NCI-H526 (cell line): ENCODE measurements at places on chromosomes 1 and 21.
A peak's percentile ranks its signal among the peaks of the same experiment; 100 is the strongest.

- DNase-seq, result no peak
Observed at GRCh38 chr1:56838759-56839158, 15.8 kb upstream of the C8A start.

GRCh38 chr1:106564192-106564591 lies 492.3 kb upstream of the PRMT6 start:
- no peak for DNase-seq

DNA sequence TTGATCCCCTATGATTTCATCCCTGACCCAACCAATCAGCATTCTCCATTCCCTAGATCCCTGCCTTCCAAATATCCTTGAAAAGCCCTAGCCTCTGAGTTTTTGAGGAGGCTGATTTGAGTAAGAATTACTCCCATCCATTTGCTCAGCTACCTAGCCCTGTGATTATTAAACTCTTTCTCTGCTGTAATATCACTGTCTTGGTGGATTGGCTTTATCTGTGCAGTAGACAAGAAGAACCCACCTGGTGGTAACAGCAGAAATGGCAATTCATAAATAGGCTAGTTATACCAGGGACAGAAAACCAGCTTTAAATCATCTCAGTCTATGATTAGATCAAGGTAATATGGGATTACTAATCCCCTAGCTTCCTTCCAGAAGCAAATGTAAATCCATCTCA lies 13.0 kb downstream of the IL20 start:
- DNase-seq, result no peak

- DNase-seq, result no peak
Observed at GRCh38 chr1:5768014-5768413, 224.2 kb downstream of the NPHP4 start.

DNA sequence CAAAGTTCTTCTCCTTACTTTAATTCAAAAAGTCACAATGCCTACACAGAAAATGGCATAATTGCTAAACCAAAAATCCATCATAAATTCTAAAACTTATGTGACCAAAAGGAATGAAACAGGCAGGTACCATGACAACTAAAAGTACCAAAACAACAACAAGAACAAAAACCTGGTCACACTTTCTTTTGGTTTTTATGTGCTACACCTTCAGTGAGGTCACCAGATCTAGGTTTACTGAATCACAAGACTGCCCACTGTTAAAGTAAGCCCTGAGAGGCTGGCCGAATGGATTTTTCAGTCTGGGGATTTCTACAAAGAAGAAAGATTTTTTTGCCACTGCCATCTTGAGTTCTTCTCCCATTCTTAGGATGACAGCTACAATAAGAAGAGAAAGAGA lies 583.0 kb upstream of the PKN2 start:
- DNase-seq, result no peak

DNA sequence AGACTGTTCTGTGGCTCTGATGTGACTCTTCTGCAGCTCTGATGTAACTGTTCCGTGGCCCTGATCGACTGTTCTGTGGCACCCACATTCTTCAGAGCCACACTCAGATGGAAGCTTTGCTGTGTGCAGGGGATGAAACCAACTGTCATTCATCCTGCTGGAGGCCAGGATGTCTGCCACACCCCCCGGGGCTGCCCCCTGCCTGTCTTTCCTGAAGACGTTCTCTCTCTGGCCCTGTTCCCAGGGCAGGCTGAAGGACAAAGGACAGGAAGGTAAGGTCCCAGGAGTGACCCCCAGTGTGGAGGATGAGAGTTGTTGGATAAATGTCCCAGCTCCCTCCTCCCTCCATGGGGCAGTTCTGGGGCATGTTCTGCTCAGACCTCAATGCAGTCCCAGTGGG lies 29.4 kb upstream of the UMODL1 start:
- DNase-seq, result no peak

DNA sequence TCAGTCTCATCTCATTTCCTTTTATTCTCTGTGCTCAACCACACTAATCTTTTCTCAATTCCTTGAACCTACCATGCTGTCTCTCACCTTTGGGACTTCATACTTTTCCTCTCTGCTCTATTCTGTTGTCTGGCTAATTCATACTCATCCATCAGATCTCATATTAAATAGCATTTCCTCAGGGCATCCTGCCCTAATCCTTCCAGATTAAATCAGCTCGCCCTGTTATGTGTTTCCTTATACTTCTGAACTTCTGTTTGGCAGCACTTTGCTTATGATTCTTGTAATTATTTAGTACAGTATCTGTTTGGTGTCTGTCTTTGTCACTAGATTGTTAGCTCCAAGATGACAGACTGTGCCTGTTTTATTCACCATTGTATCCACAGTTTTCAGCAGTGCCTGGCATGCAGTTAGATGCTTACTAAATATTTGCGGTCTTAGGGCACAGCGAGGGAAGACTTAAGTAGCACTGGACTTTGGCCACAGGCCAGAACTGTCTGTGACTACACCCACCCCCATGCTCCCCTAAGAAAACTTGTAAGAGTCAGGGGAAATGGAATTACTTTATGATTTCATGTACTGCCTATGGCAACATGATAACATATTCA lies 9.9 kb upstream of the CAP1 start:
- DNase-seq, result no peak

GRCh38 chr1:212918824-212919223 lies 31.5 kb upstream of the VASH2 start:
- DNase-seq, result no peak

GRCh38 chr1:61101536-61101935 lies 19.2 kb downstream of the NFIA start:
- DNase-seq, result no peak

- no peak for DNase-seq
Observed at GRCh38 chr1:84569216-84569615, 5.0 kb downstream of the CTBS start.

GRCh38 chr1:90798344-90798743 lies 81.2 kb upstream of the BARHL2 start:
- DNase-seq, result no peak

GRCh38 chr1:26164036-26164860 lies 4.5 kb downstream of the C1orf232 start:
- no peak for DNase-seq

DNA sequence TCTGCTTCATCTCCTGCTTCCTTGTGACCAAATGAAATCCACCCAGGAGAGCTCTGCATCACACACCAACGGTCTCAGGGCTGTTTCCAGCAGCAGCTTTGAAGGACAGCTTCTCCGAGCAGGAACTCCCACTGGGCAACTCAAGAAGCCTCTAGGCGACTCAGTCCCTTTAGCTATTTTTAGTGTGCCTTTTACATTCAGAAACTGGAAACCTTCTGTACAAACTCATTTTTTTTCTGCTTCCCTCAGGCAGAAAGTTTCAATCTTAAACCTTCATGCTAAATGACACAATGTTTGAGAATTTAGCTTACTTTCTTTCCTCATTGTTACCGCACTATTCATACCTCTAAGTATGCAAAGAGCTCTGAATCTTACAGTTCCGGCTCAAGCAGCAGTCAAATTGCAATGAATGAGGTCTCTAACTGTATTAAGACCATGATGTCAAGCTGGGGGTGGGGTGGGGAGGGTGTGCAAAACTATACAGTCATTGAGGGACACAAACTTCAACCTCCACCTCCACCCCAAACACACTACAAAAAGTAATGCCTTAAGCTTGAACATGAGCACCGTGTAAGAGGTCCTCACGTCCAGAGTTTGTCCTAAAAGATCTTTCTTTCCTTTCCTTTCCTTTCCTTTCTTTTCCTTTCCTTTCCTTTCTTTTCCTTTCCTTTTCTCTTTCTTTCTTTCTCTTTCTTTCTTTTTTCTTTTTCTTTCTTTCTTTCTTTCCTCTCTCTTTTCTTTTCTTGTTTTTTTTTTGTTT lies 16.4 kb upstream of the TARBP1 start:
- no peak for DNase-seq

DNA sequence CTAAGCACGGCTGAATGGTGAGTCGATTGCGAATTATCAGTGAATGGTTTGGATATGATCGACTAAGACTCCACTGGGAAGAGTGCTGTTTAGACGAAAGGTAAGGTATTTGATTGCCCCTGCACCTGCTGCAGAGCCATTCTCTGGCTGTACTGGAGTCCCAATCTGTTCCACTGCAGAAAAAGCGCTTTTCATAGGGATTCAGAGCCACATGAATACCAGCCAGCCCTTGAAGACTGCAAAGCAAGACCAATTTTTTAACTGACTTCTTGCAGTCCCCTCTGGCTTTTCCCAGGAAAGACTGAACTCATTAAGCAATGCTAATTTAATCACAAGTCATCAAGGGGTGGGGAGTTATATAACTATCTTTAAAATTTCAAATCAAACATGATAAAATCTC lies 1.3 kb downstream of the GREM2 start:
- DNase-seq, result no peak

- DNase-seq, result peak; percentile 39
Observed at GRCh38 chr1:115833856-115834255, 7.1 kb downstream of the NHLH2 start.

DNA sequence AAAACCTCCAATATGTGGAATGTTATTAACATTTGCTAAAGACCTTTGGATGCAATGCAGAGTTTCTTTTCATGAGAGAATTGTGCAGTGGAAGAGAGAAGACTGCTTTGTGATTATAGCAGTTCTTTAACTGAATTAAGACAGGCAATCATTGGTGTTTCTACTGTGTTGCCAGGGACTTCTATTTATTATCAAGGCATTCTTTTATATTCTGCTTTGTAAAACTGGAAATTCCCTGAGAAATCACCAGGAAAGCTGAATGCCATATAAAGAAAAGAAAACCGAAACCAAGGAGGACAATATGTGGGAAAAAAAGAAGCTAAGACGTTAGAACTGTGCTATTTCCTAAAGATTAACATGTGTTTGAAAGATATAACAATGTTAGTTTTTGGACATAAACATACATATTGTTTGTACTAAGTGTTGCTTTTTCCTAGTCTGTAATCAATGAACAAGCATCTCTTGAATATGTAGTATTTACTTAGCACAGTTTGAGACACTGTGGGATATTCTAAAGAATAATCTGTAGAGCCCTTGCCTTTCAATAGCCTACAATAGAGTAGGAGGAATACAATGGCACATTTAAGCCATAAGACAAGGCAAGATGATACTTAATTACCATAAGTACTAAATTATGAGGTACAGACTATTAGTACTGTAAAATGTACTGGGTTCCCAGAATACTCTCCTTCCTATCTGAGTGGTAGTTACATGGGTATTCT lies 47.1 kb downstream of the EXTL2 start:
- no peak for DNase-seq

DNA sequence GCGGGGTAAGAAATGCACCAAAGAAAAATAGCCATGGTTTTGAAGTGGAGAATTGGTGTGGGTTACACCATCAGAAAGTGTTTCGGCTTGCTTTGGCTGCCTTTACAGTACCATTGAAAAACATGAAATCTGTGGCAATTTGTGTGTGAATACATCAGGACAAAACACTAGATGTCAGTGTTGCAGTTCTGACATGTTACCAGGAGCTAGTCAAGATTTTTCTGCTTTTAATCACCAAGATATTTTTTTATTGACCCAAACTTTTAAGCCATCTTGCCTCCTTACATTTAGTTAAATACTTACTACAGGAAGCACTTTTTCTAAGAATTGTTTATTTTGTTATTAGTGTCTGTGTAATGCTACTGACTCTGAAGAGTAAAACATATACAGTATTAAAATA lies 14.3 kb downstream of the RRP15 start:
- peak; percentile 1 for DNase-seq

DNA sequence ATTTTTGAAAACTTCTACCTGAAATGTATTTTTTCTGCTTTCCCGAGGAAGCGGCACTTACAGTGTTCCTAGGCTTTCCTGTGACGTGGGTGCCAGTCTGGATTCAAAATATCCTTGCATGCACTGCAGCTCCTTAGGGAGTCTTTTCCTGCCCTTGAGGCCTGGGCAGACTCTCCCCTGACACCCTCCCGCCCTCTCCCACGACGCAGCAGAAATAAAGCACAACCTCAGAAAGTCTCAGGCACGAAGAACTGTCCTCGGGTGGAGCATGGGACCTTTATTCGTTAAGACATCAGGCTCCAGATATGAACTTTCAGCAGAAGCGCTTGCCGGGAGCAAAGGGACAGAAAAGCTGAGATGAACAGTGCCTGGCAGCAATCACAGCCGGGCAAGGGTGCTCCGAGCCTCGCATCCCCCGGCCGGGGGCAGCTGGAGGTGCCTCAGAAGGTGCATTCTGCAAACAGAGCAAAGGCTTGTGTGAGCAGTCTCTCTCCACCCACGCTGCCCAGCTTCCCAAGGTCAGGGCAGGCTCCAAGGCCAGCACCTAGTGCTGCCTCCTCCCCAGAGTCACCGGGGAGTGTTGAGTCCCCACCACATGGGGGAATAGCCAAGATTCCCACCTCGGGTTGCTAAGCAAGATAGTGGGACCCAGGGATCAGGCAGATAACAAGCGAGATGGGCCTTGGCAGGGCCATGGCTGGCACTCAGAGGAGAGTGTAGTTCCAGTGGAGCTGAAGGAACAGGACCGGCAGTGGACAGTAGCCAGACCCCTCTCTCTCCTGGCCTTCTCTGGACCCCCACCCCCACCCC lies 3.2 kb downstream of the TFF3 start:
- DNase-seq, result peak; percentile 81

- DNase-seq, result no peak
Observed at GRCh38 chr1:62423580-62424242, 13.1 kb upstream of the USP1 start.

GRCh38 chr1:94884106-94884505 lies 42.8 kb downstream of the CNN3 start:
- peak; percentile 89 for DNase-seq

DNA sequence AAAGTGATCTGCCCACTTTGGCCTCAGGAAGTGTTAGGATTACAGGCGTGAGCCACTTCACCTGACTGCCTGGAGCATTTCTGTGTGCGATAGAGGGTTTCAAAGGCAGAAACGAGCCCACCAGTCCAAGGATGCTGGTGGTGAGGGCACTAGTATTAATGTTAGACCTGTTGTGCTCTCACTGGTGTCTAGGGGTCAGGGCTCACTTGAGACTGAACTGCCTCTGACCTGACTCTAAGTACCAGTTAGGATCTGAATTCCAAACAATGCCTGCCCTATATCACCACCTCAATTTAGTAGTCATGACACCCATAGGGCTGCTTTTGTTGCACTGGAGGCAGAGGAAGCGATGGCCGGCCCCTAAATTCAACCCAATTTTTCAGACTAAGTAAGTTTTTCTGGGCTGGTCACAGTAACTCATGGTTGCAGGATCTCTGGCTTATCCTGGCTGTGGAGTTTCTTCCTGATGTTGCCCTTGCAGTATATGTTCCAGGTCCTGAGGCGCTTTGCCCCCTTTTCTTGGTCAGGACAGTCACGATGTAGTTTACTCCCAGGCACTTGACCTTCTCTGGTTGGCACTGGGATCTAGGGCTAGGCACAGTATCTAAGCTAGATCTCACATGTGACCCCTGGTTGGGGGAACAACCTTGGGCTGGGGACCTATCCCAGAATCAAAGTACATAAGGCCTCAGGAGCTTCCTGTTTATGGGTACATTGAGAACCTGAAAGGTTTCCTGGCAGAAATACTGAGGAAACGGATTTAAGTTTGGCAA lies 4.5 kb downstream of the CCDC17 start:
- DNase-seq, result no peak

DNA sequence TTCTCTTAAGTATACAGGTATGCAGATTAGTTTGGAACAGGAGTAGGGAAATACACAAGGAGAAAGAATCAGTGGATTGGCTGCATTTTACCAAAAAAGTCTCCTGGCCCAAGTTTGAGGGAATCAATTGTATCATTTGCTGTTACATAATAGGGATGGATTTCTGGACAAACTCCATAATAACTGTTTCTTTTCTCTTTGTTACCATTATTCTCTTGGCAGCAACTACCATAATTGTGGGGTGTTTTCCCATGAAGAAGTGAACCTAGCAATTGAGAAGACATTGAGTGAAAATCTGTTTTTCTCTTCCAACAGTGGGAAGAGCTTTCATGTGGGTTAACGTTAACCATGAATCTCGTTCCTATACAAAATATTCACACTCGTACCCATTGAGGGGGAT lies 46.4 kb upstream of the DPT start:
- DNase-seq, result no peak

GRCh38 chr1:202411422-202411821 lies 62.9 kb downstream of the PPP1R12B start:
- no peak for DNase-seq
